Naive thymus-derived CD8-positive, alpha-beta T cell (primary cell): ENCODE measurements at places on chromosomes 3 and 15. TPM values are rescaled to one million over a fixed set of nuclear protein-coding genes. Genes with fewer than 3 reads are reported as not detected.

DNA sequence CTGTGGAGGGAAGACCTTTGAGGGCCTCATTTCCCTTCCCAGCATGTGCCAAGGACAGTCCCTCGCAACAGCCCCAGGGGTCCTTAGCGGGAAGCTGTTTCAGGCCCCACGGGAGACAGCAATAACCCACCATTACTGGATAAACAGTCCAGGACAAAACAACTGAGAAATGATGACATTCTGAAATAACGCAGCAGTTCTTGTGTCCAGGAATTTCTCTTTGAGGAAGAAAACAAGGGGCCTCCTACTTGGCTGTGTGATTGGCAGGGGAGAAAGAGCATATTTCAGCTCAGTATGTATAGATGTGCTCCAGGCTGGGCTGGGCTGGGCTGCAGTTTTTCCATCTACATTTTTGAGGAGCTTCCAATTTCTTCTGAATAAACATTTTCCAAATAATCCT, 82.2 kb upstream of the THBS1 start:
- no peak for DNase-seq

Gene PRR23B
- not detected for total RNA-seq

- DNase-seq: no peak
Observed at GRCh38 chr3:73786321-73786807, 161.6 kb upstream of the PDZRN3 start.

- DNase-seq: peak; percentile 29
Observed at GRCh38 chr15:70435369-70435768, 328.0 kb downstream of the UACA start.

DNA sequence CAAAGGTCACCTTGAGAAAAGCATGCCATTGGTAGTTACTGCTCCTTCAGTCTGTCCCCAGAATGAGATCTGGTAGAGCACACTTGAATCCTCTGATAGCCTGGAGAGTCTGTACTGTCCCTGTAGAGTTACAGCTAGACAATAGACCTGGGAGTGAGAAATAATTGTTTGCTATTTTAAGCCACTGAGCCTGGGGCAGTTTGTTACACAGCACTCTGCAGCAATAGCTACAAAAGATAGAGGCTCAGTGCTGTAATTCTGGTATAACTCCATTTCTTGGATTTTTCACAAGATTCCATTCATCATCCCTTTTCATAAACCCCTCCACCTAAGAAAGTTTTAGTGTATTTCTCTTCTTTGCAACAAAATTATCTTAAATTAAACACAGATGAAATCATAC, 242.7 kb upstream of the ARRDC4 start:
- DNase-seq: no peak

- no peak for DNase-seq
Observed at GRCh38 chr3:136055491-136055890, 90.0 kb downstream of the PPP2R3A start.

DNA sequence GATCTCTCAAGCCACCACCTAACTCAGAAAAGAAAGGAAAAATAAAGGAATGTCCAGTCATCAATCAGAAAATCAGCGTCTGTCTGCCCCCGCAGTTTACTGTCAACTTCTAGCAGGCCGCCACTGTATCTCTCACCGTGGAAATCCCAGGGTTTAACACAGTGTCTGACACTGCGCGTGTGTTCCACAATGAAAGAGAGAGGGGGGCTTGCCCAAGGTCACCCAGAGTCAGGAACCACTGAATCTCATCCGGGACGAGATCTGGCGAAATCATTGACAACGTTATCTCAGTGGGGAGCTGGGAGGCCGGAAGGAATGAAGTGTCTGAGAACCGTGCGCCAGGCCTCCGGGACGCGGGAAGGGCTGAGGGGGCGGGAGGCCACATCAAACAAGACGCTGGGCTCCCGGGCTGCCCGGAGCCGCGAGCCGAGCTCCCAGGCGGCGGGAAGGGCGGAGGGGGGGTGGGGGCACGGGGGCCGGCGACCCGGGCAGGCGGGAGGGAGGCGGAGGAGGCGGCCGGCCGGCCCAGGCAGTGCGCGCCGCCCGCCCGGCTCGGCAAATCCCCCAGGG, 2.2 kb upstream of the HES1 start:
- no peak for DNase-seq

Gene P2RY13
- total RNA-seq: not detected

GRCh38 chr15:72389231-72389630, 8.9 kb upstream of the TMEM202 start:
- DNase-seq: no peak

DNA sequence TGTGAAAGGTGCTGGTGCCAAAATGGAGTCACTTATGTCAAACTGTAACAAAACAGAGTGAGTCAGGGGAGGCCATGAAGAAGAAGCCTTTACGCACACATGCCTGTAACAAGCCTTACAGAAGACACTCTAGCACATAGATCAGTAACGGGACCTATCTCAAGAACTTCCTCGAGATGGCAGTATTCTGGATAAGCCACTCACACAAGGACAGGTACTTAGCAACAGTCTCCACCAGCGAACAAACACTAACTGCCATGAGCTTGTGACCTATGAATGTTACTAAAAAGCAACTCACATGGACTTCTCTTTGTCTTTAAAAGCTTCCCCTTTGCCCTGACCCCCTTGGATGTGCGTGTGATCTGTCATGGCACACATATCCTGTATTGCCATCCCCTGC, 235.1 kb downstream of the CD47 start:
- DNase-seq: no peak

- no peak for DNase-seq
Observed at GRCh38 chr15:39582286-39582976, 1.6 kb downstream of the THBS1 start.

DNA sequence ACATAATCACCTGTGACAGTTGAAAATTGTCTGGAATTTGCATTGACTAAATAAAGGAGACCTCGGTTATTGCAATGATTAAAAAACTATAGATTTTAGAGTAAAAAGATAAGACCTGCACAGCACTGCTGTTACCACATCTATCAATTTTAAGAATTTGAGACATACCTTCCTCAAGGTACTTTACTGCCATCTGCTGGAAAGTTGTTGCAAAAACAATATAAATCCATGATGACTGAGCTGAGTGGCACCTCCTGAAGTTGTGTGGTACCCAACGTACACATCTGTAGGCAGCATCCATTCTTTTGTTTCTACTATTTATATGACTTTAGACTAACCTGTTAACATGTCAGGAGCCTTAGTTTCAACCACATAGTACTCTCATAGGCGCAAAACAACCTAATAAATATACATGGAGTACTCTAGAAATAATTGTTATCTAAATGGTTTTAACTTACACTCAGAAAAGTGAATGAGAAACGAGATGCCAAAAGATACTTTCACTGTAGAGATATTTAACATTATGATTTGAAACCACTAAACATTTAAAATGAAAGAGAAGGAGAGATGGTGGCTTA, 106.7 kb downstream of the GHSR start:
- no peak for DNase-seq

GRCh38 chr15:69141286-69141701, 19.1 kb upstream of the GLCE start:
- DNase-seq: no peak
